Lower leg skin (tissue), 4 donors: ENCODE measurements at places on chromosomes 7 and 10.

GRCh38 chr7:2800931-2801688 lies 43.0 kb downstream of the GNA12 start:
- DNase-seq, result peak; percentile 84

DNA sequence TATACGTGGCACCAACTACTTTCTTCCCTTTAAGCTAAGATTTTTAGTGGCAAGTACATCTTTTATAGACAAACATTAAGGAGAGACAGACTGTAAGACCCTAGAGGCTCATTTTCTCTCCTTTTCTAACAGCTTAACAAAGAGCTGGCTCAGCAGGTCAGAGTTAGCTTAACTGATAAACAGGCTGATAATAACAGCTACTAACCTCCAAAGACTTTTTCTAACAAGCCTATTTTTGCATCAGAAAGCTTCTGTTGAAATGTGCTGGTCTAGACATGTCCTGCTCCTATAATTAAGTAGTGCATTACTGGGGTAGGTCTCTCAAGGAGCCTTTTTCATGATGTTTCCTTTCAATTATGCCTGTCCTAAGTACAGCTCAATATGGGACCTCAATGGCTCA lies 238.2 kb upstream of the FAM3C start:
- no peak for DNase-seq

- no peak for DNase-seq
Measured at GRCh38 chr10:98466861-98467505, 20.2 kb upstream of the HPS1 start.

DNA sequence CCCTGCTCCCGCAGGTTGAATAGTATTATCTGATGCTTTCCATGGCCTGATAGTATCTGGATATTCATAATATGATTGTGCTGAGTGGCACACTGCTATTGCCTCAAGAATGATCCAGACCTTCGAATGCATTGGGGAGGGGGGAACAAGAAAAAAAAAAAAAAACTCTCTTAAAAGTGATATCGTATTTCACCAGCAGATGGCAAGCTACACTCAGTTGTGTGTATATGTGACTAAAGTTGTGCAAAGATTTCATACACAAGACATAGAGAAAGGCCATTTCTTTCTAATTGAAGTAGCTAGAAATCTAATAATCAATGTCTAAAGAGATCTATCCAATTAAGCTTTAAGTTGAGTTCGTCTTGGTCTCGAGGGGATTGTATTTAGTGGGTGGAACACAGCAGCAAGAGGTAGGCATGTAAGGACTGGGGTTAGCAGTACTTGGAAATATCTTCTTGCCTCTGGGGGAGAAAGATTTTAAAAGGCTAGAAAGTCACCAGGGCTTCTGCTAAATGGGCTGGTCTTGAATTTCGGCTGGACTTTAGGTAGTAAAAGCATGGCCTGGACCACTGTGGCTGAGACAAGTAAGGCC lies 15.3 kb downstream of the SFRP4 start:
- DNase-seq, result no peak
